ENCODE measurements at places on chromosomes 5 and 9.

GRCh38 chr9:104009826-104010225, 84.3 kb upstream of the SMC2 start:
- DNase-seq = no peak

DNA sequence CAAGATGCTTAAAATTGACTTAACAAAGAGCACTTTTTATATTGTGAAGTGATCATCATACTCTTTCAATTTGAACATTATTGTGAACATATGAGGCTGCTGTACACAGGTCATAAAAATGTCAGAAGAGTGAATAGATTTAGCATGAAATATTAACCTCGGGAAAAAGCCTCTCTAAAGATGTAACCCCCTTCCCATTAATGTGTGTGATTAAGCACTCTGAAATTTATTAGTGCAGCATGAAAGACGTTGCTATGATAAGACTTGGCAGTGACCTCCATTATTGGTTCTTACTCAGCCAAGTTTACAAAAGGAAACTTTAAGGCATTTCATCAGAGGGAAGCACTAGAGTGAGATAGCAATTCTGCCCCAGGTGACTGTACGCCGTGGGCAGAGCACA, 326.5 kb downstream of the NTRK2 start:
- no peak for DNase-seq

DNA sequence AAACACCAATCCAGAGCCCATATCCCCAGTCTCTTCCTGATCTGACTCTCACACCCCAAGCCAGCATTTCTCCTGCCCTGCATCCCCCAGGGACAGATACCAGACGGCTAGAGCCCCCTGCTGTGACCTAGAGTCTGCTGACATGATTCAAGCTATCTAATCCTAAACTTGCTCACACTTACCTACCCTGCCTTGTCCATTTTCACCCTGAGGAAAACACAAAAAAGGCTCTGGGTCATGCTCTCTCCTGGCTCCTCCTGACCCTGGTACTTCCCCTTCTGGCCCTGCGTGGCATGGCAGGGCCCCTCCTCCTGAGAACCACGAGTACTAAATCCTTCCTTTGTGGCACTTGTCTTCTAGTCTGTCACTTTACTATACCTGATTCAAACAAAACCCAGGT, 2.8 kb upstream of the ARRDC1 start:
- DNase-seq = no peak

DNA sequence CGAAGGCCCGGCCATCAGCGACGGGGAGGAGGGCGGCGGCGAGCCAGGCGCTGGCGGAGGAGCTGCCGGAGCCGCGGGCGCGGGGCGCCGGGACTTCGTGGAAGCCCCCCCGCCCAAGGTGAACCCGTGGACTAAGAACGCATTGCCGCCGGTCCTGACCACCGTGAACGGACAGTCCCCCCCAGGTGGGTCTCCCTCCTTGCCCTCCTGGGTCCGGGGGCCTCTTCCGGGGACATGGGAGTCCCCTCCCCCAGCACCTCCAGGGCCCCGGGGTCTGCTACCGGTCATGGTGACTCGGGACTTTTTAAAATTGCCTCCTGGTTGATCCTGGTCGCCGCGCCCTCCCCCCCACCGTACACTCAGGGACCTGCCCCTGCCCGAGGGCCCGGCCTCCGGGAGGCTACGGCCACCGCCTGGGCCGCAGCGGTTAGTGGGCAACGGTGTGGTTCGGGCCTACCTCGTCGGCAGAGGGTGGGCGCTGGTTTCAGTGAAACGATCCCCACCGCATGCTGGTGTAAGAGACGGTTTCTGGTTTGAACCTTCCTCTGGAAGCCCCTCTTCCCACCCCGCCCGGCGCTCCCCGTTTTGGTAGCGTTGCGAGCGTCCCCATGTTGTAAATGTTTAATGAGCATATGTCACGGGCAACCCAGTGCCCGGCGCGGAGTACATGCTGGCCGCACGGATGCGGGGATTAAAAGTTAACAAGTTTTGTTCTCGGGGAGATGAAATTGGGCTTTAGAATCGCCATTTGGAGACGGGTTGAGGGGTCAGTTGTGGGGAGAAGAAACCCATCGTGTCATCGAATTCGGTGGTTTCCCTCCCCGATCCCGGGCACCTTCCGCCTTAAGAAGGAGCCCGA, 1.1 kb downstream of the LARP1 start:
- no peak for DNase-seq

GRCh38 chr5:178207917-178208280, 3.6 kb downstream of the HNRNPAB start:
- DNase-seq = no peak

Measured in KG1 (cell line).